Left lung (tissue), 14 donors: ENCODE measurements at places on chromosomes 11 and 22. TPM values are rescaled to one million over a fixed set of nuclear protein-coding genes. Genes with fewer than 3 reads are reported as not detected.

ACRV1 gene
- total RNA-seq, result not detected

KDM4D gene
- total RNA-seq, result 0.35 TPM

CRYBB2 gene
- total RNA-seq, result not detected

C22orf42 gene
- total RNA-seq, result not detected

TMPRSS4 gene
- total RNA-seq, result 3.5 TPM

ADORA2A gene
- 11.5 TPM for total RNA-seq

CPT1A gene
- total RNA-seq, result 83.9 TPM

TMEM45B gene
- total RNA-seq, result 19.3 TPM

ABTB2 gene
- 2.4 TPM for total RNA-seq

L3MBTL2 gene
- total RNA-seq, result 23.4 TPM

SF1 gene
- 228 TPM for total RNA-seq

SLC16A8 gene
- 0.45 TPM for total RNA-seq

ESAM gene
- total RNA-seq, result 116 TPM

CARD18 gene
- not detected for total RNA-seq

ZBTB3 gene
- total RNA-seq, result 11.2 TPM

GRCh38 chr22:26162926-26163325 lies 6.3 kb upstream of the SEZ6L start:
- no peak for DNase-seq
- no peaks in the 10 kb centered on the region for H3K4me1 ChIP-seq
- no peak overlapping the region for H3K27ac ChIP-seq
- no peaks in the 10 kb centered on the region for H3K36me3 ChIP-seq

- peaks cover 65% of the 10 kb centered on the region for H3K36me3 ChIP-seq
- H3K27me3 ChIP-seq, result no peaks in the 10 kb centered on the region
- no peak overlapping the region for H3K27ac ChIP-seq
- DNase-seq, result no peak
Observed at GRCh38 chr11:95831198-95831883, 41.0 kb downstream of the CEP57 start.

GRCh38 chr11:63682066-63683021 lies 1.0 kb downstream of the RTN3 start:
- H3K4me1 ChIP-seq, result peaks cover 11% of the 10 kb centered on the region
- no peaks in the 10 kb centered on the region for H3K27me3 ChIP-seq
- H3K27ac ChIP-seq, result peak overlapping the region; percentile 97
- H3K4me3 ChIP-seq, result peak overlapping the region; percentile 92

DNA sequence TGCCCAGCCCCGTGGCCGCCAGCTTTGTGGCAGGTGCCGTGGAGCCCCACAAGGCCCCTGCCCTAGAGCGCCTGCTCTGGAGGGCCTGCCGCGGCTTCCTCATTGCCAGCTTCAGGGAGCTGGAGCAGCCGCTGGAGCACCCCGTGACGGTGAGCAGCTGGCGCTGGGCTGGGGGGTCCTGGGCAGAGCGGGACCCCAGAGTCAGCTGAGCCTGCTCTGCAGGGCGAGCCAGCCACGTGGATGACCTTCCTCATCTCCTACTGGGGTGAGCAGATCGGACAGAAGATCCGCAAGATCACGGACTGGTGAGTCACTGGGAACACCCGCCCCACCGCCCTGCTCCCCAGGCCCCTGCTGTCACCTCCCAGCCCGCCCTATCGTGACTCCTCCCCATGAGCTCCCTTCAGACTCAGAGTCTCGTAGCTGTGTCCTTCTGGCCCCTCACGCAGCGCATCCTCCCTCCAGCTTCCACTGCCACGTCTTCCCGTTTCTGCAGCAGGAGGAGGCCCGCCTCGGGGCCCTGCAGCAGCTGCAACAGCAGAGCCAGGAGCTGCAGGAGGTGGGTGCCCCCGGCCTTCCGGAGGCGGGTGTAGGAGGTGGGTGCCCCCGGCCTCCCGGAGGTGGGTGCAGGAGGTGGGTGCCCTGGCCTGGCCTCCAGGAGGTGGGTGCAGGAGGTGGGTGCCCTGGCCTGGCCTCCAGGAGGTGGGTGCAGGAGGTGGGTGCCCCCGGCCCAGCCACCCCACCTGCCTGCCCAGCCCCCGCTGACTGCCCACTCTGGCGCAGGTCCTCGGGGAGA lies 4.7 kb downstream of the TCIRG1 start:
- no peaks in the 10 kb centered on the region for H3K27me3 ChIP-seq
- peaks cover 77% of the 10 kb centered on the region for H3K36me3 ChIP-seq
- peaks cover 33% of the 10 kb centered on the region for H3K4me1 ChIP-seq
- no peak for DNase-seq
- H3K4me3 ChIP-seq, result no peak overlapping the region
- H3K27ac ChIP-seq, result no peak overlapping the region

GRCh38 chr11:64844330-64845128 lies at the start of gene CDC42BPG:
Gene CDC42BPG, minus strand, starts transcription at chr11:64844653. Its CDS starts 84 bp downstream, at chr11:64844569.
- peak within 1 kb of the TSS; percentile 65 for H3K27ac ChIP-seq
- H3K4me1 ChIP-seq, result peaks cover 53% of the 10 kb centered on the region
- no peaks in the 10 kb centered on the region for H3K36me3 ChIP-seq

- no peak for DNase-seq
- no peak overlapping the region for H3K27ac ChIP-seq
- H3K27me3 ChIP-seq, result peaks cover 34% of the 10 kb centered on the region
- no peak overlapping the region for H3K4me3 ChIP-seq
- H3K36me3 ChIP-seq, result no peaks in the 10 kb centered on the region
Observed at GRCh38 chr11:66299186-66299585, 7.5 kb downstream of the TMEM151A start.

DNA sequence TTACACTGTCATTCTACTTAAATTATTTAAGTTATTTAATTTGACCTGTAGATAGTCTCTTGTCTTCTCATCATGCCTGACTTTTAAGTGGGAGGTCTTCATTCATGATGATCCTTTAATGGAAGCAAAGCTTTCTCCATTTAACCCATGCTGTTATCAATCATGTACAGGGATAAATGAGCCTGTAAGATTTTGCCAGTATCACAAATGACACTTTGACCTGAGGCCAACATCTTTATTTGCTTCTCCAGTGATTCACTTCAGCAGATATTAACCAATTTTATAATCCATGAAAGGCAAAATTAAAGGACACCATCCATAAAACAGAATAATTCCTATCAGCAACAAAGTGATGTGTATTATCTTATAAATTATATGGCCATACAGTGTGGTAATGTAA lies 7.7 kb downstream of the CCDC73 start:
- no peaks in the 10 kb centered on the region for H3K27me3 ChIP-seq
- H3K36me3 ChIP-seq, result no peaks in the 10 kb centered on the region
- H3K4me1 ChIP-seq, result no peaks in the 10 kb centered on the region
- no peak for DNase-seq
- no peak overlapping the region for H3K4me3 ChIP-seq

GRCh38 chr11:10295064-10295901 lies 1.3 kb upstream of the SBF2 start:
- peaks cover 10% of the 10 kb centered on the region for H3K4me1 ChIP-seq
- peak overlapping the region; percentile 94 for H3K27ac ChIP-seq
- H3K36me3 ChIP-seq, result no peaks in the 10 kb centered on the region
- DNase-seq, result no peak

DNA sequence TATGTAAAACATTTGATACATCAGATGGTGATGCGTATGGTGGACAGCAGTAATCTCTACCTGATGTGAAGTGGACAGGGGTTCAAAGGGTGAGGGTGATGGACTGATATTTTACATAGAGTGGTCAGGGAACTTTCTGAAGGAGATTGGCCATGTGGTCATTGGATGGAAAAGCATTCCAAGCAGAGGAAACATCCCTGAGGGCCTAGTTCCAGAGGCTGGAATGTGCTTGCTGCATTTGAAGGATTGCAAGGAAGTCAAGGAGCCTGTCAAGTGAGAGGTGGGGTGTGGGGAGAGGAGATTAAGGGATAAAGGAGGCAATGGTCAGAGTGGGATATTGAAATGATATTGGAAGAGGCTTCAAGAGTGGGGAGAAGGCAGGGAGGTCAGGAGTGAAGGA lies 151.9 kb upstream of the NTM start:
- H3K4me3 ChIP-seq, result no peak overlapping the region
- H3K4me1 ChIP-seq, result no peaks in the 10 kb centered on the region
- DNase-seq, result no peak
- no peaks in the 10 kb centered on the region for H3K36me3 ChIP-seq
- H3K27me3 ChIP-seq, result no peaks in the 10 kb centered on the region
- no peak overlapping the region for H3K27ac ChIP-seq

DNA sequence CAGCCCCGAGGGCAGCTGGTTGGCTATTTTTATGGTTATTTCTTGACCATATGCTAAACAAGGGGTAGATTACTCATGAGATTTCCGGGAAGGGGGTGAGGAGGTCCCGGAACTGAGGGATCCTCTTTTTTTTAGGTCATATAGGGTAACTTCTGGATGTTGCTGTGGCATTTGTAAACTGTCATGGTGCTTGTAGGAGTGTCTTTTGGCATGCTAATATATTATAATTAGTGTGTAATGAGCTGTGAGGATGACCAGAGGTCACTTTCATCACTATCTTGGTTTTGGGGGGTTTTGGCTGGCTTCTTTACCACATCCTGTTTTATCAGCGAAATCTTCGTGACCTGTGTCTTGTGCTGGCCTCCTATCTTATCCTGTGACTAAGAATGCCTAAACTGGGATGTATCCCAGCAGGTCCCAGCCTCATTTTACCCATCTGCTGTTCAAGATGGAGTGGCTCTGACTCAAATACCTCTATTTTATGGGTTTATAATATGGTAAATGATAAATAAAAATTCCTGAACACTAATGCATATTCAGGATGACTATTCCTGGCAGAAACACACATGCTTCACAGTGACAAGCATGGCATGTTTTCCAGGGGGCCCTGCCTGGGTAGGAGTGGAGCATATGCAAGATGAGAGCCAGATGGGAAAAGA lies 11.2 kb downstream of the KREMEN1 start:
- peak overlapping the region; percentile 86 for H3K27ac ChIP-seq
- H3K4me1 ChIP-seq, result no peaks in the 10 kb centered on the region
- H3K4me3 ChIP-seq, result no peak overlapping the region
- no peaks in the 10 kb centered on the region for H3K27me3 ChIP-seq
- DNase-seq, result no peak

- no peak overlapping the region for H3K4me3 ChIP-seq
- H3K4me1 ChIP-seq, result no peaks in the 10 kb centered on the region
- no peak for DNase-seq
- no peak overlapping the region for H3K27ac ChIP-seq
- H3K27me3 ChIP-seq, result peaks cover 6% of the 10 kb centered on the region
- H3K36me3 ChIP-seq, result no peaks in the 10 kb centered on the region
Observed at GRCh38 chr22:46021577-46021976, 44.6 kb upstream of the WNT7B start.
